ENCODE measurements at places on chromosomes 6 and 20.
A peak's percentile ranks its signal among the peaks of the same experiment; 100 is the strongest.

DNA sequence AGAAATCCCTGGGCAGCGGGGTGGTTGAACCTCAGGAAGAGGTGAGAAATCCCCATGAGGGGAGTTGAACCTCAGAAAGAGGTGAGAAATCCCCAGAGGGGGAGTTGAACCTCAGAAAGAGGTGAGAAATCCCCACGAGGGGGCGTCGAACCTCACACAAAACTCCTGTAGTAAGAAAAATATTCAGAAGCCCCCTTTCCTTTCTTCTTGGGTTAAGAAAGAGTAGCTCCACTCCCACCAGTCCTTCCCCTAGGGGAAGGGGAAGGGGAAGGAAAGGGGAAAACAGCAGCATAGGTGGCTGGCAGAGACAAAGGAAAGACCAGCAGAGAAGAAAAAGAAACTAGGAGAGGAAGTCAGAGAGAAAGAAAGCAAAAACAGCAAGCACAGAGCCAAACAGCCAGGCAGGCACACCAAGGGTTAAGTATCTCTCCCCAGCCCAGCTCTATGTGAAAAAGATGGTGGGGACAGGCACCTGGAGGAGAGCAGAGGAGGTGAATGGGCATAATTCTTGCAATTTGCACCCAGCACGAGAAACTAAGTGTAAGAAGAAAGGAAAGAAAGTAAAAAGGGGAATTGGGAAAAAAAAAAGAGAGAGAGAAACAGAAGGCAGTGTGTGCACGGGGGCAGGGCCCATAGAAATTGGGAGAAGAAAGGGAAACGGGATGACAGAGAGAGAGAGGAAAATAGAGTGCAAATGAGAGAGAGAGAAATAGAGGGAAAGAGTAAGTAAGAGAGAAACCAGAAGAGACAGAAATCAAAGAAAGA, 88.2 kb downstream of the PLG start:
- no peak for DNase-seq

DNA sequence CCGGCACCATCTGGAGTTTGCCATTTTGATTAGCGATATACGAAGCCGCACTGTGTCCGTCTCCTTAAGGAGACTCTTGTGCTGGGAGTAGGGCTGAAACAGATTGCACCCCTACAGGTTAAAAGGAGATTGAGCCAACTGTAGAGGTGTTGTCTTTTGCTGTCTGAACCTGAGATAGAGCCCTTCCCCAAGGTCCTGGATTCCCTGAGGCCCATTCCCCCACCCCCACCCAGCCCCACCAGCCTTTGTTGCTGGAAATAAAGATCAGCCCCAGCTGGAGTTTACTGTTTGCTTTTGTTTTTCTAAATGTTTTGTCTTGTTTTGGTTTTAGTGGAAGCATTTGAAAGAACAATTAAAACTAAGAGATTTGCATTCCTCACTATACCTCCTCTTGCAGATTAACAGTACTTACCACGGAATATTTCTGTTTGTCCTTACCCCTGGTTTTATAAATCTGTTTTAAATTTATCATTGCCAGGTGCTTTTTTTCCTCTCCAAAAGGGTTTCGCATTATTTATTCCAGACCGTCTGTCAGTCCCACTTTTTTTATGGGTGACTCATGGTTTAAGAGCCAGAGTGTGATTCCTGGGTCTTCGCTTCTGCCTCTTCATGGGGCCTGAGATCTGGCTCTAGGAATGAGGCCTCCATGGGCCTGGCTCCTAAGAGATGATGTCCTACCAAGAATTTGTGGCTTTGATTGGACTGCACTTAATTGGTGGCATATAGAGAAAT, 169.2 kb downstream of the DTNBP1 start:
- no peak for DNase-seq

DNA sequence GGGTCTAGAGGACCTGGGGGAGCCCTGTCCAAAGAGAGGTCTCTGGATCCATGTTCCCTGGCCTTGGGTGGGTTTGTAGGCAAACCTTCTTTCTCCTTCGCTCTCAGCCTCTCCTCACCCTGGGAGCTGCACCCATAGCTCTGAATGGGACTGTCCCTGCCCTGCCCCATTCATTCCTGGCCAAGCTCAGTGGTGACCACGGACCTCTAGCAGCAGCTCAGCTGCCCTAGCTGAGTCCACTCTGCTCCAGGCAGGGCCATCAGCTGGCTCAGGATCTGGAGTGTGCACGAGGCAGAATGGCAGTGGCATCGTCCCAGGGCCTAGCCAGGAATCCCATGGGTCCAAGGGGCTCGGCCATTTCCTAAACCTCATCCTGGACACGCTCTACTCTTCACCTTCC, 5.3 kb downstream of the ULBP3 start:
- no peak for DNase-seq

- no peak for DNase-seq
These were observed 17.3 kb downstream of the EEF1E1 start for GRCh38 chr6:8085053-8085511.

- DNase-seq = no peak
These were observed 37.5 kb upstream of the FRMD1 start for GRCh38 chr6:168116438-168116974.

GRCh38 chr20:44454306-44454963, 21.2 kb upstream of the TTPAL start:
- DNase-seq = no peak

GRCh38 chr6:41936073-41936837, 5.4 kb downstream of the CCND3 start:
- DNase-seq = peak; percentile 72

- DNase-seq = no peak
These were observed 70.6 kb upstream of the KCNK16 start for GRCh38 chr6:39393075-39393474.

DNA sequence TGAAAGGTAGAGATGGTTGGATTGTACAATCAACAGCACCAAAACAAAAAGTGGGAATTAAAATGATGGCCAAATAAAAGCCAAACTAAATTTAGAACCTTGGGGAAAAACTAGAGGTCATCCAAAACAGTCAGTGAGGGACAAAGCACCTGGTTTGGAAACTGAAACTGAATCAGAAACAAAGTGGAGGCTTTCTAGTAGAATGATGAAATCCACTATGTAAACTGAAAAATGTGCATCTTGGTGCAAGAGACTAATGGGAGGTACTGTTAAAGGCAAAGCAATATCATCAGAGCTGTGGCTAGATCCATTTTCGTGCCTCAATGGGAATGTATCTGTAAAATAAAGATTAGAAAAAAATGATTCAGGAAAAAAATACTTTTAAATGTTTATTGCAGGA, 380.0 kb upstream of the GJE1 start:
- DNase-seq = no peak

GRCh38 chr6:45293306-45293705, 34.8 kb upstream of the RUNX2 start:
- DNase-seq = no peak

DNA sequence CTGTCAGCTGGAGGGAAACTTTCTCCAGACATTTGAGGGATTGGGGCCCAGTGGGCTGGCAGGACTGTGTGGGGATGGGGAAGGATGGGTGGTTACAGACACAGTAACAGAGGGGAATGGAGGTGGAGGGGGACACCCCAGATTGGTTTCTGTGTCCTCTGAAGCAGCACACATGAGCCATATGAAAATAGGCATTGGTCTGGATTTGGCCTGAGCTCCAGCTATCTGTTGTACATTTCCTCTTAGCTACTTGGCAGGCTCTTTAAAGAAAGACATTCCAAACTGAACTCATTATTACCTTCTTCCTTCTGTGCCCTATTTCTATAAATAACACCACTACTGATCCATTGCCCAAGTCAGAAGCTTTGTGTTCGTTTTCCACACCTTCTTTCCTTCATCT, 72.0 kb upstream of the PRL start:
- no peak for DNase-seq

GRCh38 chr6:1326535-1327121, 14.7 kb downstream of the FOXQ1 start:
- no peak for DNase-seq

Measured in T-cell (primary cell).